Psoas muscle (tissue), 8 donors: ENCODE measurements at places on chromosomes 5 and 9. TPM values are rescaled to one million over a fixed set of nuclear protein-coding genes. Genes with fewer than 3 reads are reported as not detected.
A peak's percentile ranks its signal among the peaks of the same experiment; 100 is the strongest.

- no peaks in the 10 kb centered on the region for H3K36me3 ChIP-seq
- H3K27ac ChIP-seq: no peak overlapping the region
- no peak overlapping the region for H3K4me3 ChIP-seq
- H3K4me1 ChIP-seq: peaks cover 28% of the 10 kb centered on the region
Measured at GRCh38 chr9:2494562-2494961, 127.0 kb upstream of the VLDLR start.

DNA sequence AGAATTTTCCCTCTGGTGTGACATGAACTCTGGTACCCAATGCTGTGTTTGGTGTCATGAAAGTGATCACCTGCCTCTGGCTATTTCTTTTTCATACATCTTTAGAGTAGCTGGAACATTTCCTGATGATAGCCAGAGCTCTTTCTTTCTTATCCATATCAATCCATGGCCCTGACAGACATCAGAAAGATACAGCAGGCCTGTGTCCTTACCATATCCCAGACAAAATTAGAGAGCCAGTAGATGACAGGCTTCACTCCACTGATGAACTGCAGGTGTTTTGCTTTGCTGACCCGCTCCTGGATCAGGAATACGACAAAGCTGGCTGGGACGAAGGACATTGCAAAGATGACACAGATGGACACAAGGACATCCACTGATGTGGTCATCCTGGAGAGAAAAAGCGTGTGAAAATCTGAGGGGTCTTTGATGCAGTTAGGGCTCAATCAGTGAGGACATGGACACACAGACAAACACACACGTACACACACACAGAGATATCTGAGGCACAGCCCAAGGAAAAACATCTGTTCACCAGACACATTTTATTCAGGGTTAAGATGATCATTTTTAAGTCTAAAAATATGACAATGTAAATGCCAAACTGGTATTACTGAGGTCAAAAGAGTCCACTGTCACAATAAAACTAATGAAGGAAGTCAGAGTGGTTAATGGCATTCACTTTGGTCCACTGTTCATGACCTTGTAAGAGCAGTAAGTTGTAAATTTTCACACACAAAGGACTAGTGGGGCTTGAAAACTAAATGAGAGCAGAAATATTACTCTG is 34.5 kb downstream of the NIPSNAP3B start:
- H3K4me3 ChIP-seq: no peak overlapping the region
- H3K27me3 ChIP-seq: no peaks in the 10 kb centered on the region
- H3K36me3 ChIP-seq: peaks cover 99% of the 10 kb centered on the region
- H3K4me1 ChIP-seq: no peaks in the 10 kb centered on the region

DNA sequence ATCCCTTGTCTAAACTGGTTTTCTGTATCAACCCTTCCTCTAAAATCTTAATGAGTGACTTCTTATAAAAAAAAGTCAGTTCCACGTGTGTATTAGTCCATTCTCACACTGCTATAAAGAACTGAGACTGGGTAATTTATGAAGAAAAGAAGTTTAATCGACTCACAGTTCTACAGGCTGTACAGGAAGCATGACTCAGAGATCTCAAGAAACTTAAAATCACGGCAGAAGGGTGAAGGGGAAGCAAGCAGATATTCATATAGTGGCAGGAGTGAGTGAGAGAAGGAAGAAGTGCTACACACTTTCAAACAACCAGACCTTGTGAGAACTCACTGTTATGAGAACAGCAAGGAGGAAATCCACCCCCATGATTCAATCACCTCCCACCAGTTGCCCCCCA is 307.8 kb upstream of the ARRDC3 start:
- no peaks in the 10 kb centered on the region for H3K4me1 ChIP-seq
- H3K36me3 ChIP-seq: no peaks in the 10 kb centered on the region
- no peaks in the 10 kb centered on the region for H3K27me3 ChIP-seq
- H3K4me3 ChIP-seq: no peak overlapping the region
- no peak overlapping the region for H3K27ac ChIP-seq

DNA sequence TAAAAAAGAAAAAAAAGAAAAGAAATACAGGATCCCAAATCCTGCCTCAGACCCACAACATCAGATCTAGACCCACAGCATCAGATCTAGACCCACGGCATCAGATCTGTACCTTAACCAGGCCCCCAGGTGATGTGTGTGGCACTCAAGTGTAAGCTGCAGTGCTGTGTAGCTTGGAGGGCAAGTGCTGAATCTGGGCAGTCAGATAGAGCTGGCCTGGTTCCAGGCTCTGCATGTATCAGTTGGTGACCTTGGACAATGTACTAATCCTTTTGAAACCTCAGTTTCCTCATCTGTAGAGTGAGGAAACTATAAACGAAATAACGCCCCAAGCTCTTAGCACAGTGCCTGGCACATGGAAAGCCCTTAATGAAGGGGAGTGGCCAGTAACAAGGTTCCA is 16.7 kb downstream of the COL15A1 start:
- DNase-seq: no peak
- H3K36me3 ChIP-seq: no peaks in the 10 kb centered on the region
- H3K4me3 ChIP-seq: no peak overlapping the region
- no peak overlapping the region for H3K27ac ChIP-seq
- no peaks in the 10 kb centered on the region for H3K4me1 ChIP-seq
- H3K27me3 ChIP-seq: no peaks in the 10 kb centered on the region

Gene RASGRF2
- total RNA-seq: 2.8 TPM

- peak overlapping the region; percentile 69 for H3K27ac ChIP-seq
- peaks cover 26% of the 10 kb centered on the region for H3K4me1 ChIP-seq
- no peak overlapping the region for H3K4me3 ChIP-seq
- no peak for DNase-seq
- H3K27me3 ChIP-seq: no peaks in the 10 kb centered on the region
Measured at GRCh38 chr5:89313804-89314588, 431.0 kb upstream of the MEF2C start.

DNA sequence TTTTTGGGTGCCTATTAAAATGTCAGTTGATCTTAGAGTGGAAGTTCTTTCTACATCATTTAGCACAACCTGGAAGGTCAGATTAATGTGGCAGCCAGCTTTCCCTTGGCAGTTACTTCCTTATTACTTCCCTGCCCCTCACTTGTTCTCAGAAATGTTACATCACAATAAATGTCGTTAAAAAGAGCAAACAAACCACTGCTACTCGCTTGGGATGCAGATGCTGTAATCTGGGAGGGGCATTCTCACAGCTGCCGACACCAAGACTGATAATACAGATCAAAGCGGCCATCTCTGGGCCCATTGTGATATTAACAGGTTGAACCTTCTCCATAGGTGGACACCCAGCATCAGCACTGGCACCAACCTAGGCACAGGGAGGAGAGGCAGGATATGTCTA is 29.3 kb downstream of the PLAC8L1 start:
- no peak overlapping the region for H3K27ac ChIP-seq
- no peaks in the 10 kb centered on the region for H3K4me1 ChIP-seq
- no peaks in the 10 kb centered on the region for H3K36me3 ChIP-seq
- no peak for DNase-seq
